Anterior cingulate cortex (tissue), 58 donors: ENCODE measurements at places on chromosomes 2 and 18.

GRCh38 chr2:25690058-25690457 lies 16.7 kb upstream of the DTNB start:
- no peak for DNase-seq

DNA sequence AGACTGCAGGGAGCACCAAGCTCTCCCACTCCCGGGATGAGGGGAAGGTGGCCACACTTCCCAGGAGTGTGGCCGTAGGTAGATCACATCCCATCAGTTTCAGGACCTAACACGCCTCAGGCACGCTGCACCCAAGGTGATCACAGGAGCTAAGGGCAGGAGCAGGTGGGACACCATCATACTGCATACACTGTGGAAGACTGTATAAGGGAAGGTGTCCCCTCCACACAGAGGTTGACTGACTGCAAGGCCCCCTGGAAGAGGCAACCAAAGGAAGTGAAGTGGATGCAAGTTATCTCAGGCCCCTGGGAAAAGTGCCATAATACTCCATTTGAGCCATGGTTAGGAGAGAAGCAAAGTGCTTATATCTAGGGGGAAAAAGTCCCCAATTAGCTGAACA lies 351.9 kb upstream of the SMIM21 start:
- DNase-seq: no peak

- DNase-seq: no peak
These were observed 34.8 kb downstream of the TIMM21 start for GRCh38 chr18:74183130-74183529.

DNA sequence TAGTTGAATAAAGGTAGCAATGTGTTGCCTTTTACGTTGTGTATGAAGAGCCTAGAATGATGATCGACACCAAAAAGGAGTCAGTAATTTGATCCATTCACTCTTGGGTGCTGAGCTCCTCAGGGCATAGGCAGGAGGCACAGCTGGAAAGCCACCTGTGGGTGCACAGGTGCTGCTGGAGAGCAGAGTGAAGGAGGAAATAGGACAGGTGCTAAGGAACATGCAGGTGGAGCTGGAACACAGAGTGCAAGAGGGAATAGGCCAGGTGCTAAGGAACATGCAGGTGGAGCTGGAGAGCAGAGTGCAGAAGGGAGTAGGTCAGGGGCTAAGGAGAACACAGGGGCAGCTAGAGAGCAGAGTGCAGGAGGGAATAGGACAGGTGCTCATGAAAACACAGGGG lies 86.1 kb downstream of the SH3YL1 start:
- no peak for DNase-seq
